WTC11 (cell line): ENCODE measurements at places on chromosomes 7 and 10. TPM values are rescaled to one million over a fixed set of nuclear protein-coding genes. Genes with fewer than 3 reads are reported as not detected.

The MKI67 gene
- total RNA-seq, result 93.6 to 118 TPM (median 96.5 TPM) in 3 replicates

The INMT gene
- total RNA-seq, result 3.5 to 5.6 TPM (median 4.4 TPM) in 3 replicates

- no peak for DNase-seq
- H3K27ac ChIP-seq, result peak overlapping the region; percentile 76
Measured at GRCh38 chr7:69710768-69711438, 112.6 kb downstream of the AUTS2 start.

GRCh38 chr10:99329554-99330346 lies 594 bp downstream of the CNNM1 start:
- H3K4me1 ChIP-seq, result peaks cover 14% of the 10 kb centered on the region
- peak; percentile 42 for DNase-seq
- H3K4me3 ChIP-seq, result peak overlapping the region; percentile 59
- H3K27ac ChIP-seq, result no peak overlapping the region

GRCh38 chr7:135448753-135449152 lies 61.1 kb downstream of the CNOT4 start:
- no peak for DNase-seq
- 0 out of 2 replicates have a peak, but pooled peaks cover 4% of the 10 kb centered on the region for H3K4me1 ChIP-seq
- H3K36me3 ChIP-seq, result no peaks in the 10 kb centered on the region
- H3K27ac ChIP-seq, result 0 out of 2 replicates have a peak overlapping the region, but pooled peaks have one; percentile 13
- H3K27me3 ChIP-seq, result no peaks in the 10 kb centered on the region

- no peak overlapping the region for H3K27ac ChIP-seq
- H3K36me3 ChIP-seq, result no peaks in the 10 kb centered on the region
- no peak for DNase-seq
- no peaks in the 10 kb centered on the region for H3K4me1 ChIP-seq
Measured at GRCh38 chr10:114380060-114380459, 24.2 kb downstream of the AFAP1L2 start.
